ENCODE measurements at places on chromosomes 5 and 9.

DNA sequence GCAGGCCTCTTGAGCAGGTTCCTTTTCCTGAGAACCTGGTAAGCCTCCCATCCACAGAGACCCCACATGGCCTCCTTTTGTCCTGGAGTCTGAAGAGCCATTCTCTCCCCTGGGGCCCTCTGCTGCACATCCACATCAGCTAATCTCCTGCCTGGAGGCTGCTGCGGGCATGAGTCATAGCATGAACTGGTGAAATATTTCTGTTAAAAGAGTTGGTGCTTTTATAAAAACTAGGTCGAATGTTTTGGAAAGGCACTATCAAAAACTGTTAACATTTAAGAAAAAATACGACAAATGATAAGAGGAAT is 399.4 kb downstream of the CTNND2 start:
- DNase-seq, result no peak

DNA sequence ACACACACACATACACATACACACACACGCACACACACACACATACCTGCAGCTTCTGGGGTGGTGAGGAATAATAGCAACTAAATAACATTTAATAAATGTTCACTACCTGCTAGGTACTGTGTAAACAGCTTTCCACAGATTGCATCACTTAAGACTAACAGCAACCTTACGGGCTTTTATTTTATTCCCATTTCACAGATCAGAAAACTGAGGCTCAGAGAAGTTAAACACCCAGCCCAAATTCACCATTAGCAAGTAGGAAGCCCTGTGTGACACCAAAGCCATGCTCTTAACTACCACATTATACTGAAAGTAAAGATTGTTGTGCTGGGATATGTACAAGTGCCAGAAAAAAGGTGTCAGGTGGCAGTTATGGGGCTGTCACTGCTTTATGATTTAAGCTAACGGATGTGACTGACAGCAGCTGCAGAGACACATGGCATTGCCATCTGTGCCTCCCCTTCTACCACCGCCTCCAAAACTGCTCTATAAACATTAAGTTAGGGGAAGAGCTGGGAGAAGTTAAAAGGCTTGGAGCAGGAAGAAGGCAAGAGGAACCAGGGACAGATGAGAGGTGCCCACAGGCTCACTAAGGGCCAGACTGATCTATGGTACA is 13.6 kb downstream of the MTMR12 start:
- DNase-seq, result no peak

GRCh38 chr5:16082053-16082452 is 97.5 kb downstream of the MARCHF11 start:
- DNase-seq, result no peak

DNA sequence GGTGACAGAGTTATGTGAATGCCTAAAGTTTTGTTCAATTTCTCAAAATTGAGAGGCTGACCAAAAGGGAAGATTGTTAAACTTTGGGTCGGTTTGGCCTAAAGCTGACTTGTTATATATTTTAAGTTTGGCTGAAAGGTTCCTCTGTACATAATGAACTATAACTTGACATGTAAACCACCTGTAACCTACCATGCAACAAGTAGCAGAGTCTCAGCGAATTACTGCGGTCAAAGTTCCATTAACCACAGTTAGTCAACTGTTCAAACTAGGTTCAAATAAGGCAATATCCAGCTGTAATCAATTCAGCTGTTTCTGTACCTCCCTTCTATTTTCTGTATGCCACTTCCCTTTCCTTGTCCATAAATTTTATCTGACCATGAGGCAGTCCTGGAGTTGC is 325.1 kb upstream of the NMUR2 start:
- no peak for DNase-seq

GRCh38 chr5:174109698-174110260 is 64.3 kb downstream of the NSG2 start:
- no peak for DNase-seq

DNA sequence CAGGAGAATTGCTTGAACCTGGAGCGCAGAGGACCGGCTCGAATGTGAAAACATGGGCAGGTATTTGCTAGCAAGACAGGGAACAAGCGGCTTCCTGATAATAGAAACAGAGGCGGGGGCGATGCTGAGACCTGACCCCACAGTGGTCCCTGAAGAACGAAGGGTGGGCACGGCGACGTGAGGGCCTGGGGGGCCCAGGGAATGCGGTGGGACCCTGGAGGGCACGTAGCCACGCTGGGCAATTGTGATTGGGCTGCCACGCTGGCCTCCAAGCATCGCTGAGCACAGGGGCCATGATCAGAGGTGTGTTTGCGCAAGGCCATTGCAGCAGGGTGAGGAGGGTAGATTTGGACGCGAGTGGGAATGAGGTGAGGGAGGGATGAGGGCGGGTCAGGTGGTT is 30.7 kb downstream of the MED10 start:
- no peak for DNase-seq

- DNase-seq, result no peak
These were observed 13.7 kb upstream of the ROR2 start for GRCh38 chr9:91963711-91964240.

DNA sequence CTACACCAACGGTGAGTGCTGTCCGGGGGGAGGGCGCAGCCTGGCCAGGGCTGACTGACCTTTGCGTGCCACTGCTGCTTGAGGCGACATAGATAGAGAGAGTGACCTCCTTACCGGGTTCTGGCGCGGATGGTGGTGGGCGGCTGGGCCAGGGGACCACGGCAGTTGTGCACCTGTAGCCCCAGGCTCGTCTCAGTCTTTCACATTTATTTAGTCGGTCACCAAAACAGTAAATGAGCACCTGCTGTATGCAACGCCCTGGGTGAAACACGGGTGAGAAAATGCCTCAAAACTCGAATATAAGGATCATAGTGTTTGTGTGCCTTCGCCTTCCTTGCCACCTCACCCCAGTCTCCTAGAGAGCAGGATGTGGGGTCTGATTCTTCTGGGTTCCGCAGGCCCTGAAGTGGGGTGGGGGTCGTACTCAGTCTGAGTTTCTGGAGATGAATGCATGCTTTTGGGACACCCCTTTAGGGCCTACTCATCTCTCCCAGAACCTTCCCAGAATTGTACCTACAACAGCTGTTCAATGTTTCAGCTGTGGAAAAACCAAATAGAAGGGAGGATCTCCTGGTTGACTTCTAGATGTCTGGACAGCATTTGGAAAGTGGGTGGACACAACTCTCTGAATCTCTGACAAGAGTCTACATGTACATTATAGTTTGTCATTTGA is 714 bp downstream of the SEC24A start:
- no peak for DNase-seq

- no peak for DNase-seq
These were observed 41.1 kb downstream of the LIX1 start for GRCh38 chr5:97101189-97101910.

- no peak for DNase-seq
These were observed 186.6 kb downstream of the ATP10B start for GRCh38 chr5:160665460-160665859.

- DNase-seq, result peak; percentile 70
These were observed 42.2 kb upstream of the FSD1L start for GRCh38 chr9:105405514-105406131.

DNA sequence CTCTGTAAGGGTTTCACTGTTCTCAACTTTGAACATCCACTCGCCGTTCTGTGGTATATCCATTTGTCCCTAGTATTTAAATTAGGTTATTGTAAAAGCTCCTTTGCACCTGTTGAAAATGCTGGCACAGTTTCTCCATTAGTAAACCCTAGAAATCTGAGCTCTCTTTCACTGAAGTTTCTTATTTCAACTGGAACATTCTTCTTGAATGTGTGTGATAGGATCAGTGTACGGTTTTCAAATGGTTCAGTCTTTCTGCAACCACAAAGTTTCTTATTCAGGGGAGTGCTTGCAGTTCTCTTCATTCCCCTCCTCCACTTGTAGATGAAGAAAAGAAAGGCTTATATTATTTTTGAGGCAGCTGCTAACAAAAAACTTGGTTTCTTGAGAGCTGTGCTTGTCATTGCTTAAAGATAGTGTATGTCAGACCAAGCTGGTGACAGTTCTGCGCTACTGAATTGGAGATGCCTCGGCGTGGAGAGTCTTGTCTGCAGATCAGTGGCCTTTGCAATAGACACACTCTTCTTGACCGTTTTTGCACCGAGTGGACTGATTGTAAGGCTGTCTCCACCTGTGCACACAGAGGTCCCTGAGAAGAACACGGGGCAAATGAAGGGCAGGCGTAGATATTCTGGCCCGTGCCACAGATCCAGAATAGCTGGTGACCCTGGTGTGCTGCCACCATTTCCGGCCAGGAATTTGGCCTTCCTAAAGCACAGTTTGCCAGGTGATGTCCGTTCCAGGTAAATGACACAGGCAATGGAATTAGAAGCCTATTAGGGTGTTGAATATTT is 102.2 kb downstream of the TRIO start:
- no peak for DNase-seq

DNA sequence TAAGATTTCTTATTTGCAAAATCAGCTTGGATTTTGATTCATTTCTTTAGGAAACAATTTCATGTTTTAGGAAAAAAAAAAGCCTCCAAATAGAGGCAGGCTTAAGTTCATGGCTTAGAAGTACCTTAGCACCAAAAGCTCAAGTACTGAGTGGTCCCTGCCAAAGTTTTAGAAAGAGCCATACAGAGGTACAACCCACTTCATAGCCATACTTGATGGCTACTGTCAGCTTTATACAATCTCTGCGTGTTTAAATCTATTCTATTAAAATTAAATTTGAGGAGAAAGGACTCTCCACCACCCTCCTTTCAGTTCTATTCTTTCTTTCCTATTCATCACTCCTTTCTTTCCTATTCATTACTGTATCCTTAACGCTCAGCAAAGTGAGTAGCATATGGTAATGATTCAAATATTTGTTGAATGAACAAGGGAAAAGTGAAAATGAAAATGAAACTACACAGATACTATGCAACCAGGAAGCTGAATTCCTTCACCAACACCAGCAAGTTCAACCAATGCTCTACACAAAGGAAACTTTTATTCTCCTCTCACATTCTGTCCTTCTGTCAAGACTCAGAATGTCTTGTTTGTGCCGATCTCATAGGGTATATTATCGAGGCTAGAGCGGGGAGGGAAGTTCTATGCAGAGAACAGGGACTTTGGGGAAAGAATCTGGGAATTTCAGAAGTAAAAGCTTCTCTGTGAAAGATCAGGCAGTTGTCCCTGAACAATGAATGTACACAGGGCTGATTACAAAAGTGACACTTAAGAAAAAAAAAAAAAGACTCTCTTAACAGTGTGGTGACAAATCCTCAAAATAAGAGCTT is 138.6 kb upstream of the SPEF2 start:
- peak; percentile 34 for DNase-seq

DNA sequence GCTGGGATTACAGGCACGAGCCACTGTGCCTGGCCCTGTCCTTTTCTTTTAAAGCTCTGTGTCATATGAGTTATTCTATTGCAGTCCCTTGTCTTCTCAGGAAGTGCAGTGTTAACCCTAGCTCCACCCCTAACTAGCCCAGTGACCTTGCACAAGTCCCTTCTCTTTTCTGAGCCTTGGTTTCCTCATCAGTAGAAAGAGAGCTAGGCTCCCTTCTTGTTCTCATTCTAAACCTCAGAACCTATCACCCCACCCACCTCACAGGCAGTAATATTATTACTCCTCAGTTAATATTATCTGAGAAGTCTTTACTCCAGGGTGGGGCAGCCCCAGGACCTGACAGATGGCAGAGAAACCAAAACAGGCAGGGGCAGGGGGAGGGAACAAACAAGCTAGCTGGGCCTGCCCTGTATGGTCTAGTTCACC is 7.2 kb downstream of the CYFIP2 start:
- peak; percentile 58 for DNase-seq

DNA sequence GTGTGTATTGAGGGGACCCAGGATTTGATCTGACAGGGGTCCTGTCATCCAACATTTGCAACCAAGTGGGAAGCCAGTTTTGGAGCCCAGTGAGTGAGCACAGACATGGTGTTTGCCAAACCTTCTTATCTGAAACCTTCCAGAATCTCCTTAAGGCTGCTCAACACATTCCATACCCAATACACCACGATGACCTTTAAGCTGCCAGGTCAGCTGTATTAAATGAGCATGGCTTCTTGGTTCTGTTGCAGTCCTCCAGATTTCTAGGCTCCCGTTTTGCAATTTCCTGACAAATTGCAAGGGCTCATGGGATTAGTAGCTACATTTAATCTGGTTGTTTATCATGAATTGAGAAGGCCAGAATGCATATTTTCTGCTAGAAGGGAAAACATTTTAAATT is 124.2 kb upstream of the ATP10B start:
- no peak for DNase-seq

GRCh38 chr9:110911659-110912418 is 126.4 kb downstream of the LPAR1 start:
- no peak for DNase-seq

DNA sequence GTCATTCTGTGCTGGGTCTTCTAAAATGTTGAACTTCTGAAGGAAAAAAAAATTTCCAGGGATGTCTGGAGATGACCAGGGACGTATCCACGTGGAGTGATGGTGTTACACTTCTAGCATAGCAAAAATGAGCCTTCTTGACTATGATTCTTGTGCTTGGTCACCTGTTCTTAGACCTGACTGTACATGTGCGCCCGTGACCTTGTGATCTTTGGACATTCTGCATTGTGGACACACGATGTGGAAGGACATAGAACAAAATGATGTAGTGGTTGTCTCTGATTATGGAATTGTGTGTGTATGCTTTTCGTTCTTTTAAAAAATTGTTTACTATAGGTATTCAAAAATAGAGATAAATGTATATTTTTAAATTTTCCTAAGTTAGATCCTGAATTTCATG is 61.0 kb downstream of the SNX30 start:
- DNase-seq, result no peak

DNA sequence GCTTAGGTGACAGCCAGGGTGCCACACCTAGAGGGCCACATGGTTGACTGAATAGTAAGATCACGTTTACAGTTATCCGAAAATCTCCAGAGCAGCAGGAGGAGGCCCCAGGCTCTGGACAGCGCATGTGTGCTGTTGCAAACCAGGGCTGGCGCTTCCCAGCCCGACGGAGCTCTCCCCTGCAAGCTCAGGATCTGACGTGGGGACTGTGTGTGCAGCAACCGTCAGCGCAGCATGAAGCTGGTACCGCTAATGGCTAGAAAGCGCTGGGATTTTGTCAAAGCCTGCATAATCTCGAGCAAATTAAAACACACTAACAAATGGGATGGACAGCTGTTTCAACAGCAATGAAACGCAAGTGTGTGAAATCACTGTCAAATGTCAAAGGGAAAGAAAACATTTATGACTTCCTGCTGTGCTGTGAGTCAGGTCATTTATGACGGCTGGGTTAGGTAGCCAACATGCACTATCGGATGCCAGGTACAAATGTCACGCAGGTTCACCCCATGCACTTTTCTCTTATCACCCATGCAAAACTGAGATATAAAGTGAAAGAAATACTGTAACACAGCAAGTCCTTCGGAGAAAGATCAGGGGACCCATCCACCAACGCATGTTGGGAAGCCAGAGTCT is 7.5 kb downstream of the SURF4 start:
- no peak for DNase-seq

- DNase-seq, result no peak
These were observed 278.6 kb downstream of the SPOCK1 start for GRCh38 chr5:137220523-137220927.
